ENCODE measurements at places on chromosomes 6 and 20.

DNA sequence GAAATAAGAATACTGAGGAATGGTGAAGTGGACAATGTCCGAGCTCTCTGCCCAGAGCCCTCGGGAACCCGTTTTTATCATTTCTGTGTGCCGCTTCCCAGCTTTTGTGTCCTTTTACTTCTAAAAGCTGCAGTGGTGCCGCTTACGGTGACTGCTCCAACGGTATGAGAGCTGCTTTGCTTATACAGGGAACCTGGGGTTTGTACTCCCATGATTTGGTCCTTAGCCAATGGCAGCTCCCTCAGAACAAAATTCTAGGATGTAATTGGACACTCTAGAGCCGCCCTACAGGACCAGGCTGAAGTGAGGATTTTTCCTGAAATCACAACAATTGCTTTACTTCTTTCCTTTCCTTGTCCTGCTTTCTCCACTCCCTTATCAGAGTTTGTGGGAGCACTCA is 24.2 kb upstream of the PCSK2 start:
- no peak for DNase-seq

DNA sequence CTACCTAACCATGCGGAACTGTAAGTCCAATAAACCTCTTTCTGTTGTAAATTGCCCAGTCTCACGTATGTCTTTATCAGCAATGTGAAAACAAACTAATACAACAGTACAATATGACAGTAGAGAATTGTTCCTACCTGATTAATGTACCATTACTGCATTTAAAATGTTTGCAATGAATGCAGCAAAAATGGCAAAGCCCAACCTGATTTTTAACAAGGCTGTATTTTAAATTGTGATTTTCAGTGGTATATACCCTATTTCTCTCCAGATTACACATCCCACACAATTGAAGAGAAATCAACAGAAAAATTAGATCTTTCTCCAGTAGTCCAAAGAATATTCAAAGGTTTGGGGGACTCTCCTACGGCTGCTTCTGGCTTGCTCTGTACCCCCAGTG is 3.3 kb upstream of the PCSK2 start:
- DNase-seq: no peak

GRCh38 chr6:89323511-89323971 is 8.4 kb upstream of the GABRR2 start:
- no peak for DNase-seq

DNA sequence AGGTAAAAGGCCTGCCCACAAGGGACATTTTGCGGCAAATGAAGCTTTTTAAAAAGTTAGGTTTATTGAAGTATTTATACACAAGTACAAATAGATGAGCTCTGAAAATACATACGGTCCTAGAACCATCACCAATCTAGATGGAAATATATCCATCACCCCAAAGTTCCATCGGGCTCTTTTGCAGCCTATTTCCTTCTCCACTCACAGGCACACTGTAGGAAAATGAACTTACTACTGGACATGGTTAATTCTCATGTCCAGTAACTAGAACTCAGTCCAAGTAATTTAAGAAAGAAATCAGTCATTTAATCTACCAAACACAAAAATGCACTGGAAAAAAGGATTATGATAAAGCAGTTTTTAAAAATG is 6.2 kb downstream of the PCNA start:
- no peak for DNase-seq

DNA sequence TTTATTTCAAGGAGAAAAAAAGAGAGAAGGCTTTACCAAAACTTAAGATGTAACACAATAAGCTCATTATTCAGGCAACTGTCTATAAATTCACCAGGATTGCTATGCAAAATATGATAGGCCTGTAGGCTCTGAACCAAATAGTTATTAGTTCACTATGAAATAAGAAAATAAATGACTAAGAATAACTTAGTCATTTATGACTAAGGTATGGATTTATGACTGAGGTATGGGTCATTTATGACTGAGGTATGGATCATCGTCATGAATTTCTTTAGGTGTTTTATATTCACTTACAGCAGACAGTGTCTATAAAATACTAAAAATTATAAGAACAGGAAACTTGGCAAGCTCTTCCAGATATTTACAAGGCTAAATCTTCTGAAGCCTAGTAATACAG is 52.1 kb upstream of the SNX9 start:
- no peak for DNase-seq

DNA sequence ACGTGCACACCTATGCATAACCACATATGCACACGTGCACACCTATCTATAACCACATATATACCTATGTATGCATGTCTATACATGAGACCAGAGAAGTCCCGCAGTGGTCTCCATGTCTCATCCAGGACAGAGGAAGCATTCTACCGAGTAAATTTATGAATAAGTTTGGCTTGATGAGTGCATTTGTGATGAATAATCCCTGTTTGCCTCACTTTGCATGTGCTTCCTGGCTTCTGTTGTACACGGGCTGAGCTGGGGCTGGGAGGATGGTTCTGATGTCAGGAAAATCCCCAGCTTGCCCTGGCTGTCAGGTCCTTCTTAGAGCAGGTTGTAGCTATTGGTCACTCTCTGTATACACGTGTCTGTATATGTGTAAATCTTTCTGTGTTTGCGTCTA is 157.6 kb upstream of the RPS6KA2 start:
- DNase-seq: no peak

GRCh38 chr6:42135161-42135560 is 7.3 kb downstream of the C6orf132 start:
- DNase-seq: no peak

- DNase-seq: no peak
Measured at GRCh38 chr6:2028457-2029038, 216.9 kb downstream of the GMDS start.

DNA sequence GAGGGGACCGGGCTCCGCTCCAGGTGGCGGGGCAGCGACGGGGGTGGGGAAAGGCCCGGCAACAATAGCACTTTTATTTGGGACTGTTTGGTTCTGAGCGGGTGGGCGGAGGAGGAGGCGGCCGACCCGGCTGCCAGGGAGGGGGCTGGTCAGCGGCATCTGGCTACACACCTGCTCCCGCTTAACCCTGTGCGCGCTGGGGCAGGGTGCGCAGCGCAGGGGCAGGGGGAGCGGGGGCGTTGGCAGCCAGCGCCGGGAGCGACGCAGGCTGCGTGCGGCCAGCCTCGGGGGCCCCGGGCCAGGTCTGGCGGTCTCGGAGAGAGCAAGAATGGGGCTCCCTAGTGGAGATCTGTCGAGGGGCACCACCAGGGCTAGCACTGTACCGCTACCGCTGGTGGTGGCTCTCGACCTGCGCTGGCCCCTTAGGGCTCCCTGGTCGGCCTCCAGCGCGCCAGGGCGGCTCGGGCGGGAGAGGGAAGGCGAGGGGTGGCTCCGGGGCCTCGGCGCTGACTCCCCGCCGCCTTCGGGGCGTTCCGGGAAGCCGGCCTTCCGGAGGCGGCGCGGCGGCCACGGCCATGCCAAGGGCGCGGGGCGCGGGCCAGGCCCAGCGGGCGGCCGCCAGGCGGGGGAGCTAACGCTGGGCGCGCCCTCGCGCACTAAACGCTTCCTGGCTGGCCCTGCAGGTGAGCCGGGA is 92.4 kb downstream of the NCR2 start:
- DNase-seq: no peak

GRCh38 chr20:44615876-44616603 is 33.7 kb downstream of the PKIG start:
- no peak for DNase-seq

DNA sequence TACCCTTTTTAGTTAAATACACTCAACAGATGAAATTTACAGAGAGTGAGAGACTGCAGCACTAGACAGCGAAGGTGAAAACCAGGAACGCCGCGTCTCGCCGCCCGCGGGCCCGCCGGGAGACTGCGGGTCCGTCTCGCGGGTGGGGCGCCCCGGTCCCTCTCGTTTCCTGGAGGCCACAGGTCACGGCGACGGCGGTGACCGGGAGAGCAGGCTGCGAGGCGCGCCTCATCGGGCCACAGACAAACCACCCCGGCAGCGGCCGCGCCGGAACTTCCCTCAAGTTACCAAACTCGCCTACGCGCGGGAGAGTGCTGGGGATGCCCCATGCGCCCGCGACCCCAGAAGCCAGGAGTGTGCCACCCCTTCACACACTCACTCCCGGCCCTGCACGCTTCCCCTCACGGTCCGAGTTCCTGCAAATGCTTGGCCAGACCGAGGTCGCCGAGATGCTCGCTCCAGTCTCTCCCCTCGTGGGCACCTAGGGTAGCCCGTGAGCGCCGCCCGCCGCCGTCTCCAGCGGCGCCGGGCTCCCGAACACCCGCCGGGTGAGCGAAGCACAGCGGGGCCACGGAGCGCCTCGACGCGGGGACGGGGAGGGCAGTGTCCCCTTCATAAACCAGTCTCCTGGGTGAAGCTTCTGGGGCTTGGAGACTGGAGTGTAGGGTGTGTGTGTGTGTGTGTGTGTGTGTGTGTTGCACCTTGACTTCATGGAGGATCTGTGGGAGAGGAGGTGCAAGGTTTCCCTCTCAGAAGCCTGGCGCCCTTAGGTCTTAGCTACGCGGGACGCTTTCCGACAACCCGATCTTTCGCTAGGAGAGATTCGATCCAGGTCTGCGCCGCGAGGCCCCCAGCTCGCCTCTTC is 1.4 kb downstream of the BACH2 start:
- peak; percentile 70 for DNase-seq

DNA sequence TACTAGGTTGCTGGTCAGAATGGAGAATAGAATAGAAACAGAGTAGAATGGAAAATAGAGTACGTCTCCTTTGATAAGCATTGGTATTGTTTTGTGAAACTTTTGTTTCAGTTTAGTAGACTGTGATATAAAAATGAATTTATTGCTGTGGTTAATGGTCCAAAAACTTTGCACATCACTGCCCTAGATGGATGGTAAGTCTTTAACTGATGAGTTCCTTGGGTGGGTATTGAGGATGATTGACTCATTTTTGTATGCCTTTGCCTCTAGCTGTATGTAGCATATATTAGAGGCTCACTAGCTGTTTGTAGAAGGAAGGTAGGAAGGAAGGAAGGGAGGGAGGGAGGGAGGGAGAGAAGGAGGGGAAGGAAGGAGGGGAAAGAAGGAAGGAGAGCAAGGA is 48.3 kb downstream of the ZDHHC14 start:
- DNase-seq: no peak

GRCh38 chr6:160057080-160057479 is 64.5 kb upstream of the SLC22A1 start:
- DNase-seq: no peak

- DNase-seq: no peak
Measured at GRCh38 chr6:106084106-106084988, 1.8 kb upstream of the PRDM1 start.

- no peak for DNase-seq
Measured at GRCh38 chr6:87846434-87846833, 144.4 kb upstream of the AKIRIN2 start.

GRCh38 chr6:46749731-46750130 is 3.0 kb downstream of the ANKRD66 start:
- DNase-seq: no peak

- DNase-seq: no peak
Measured at GRCh38 chr20:62277253-62277652, 25.5 kb upstream of the ADRM1 start.

- DNase-seq: no peak
Measured at GRCh38 chr6:18931086-18931485, 543.9 kb downstream of the RNF144B start.

- no peak for DNase-seq
Measured at GRCh38 chr20:17856024-17856564, 112.5 kb downstream of the SNX5 start.

- DNase-seq: peak; percentile 26
Measured at GRCh38 chr6:17600527-17601385, 654 bp downstream of the FAM8A1 start.

DNA sequence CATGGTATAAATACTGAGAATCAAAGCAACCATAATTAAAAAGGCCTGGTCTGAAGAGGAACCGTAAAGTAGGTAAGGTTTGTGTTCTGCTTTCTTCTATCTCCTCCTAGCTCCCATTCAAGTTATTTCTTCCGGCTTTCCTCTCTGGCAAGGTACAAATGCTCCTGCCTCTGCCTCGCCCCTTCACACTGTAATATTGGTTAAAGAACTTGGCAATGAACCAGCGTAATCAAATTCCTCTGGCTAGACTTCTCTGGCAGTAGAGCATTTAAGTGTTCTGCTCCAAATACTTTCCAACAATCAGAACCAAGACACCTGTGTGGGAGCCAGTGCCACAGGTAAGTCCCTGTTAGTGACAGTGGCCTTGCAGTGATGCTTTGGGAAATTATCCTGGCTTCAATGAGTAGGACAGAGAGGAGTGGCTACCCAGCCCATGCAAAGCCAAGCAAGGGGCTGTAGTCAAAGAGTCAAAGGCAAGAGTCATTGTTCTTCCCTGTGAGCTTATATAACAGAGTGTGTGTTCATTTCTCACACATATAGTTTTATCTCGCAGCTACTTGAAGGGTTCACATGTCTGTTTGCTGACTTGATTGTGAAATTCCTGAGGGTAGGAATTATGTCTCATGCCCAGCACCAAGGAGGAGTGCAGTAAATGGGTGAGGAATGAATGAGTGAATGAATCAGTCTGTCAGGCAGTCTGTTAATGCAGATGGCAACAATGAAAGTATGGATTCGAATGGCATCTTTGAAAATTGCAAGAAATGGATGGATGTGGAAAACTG is 329.3 kb downstream of the NRN1 start:
- DNase-seq: no peak

DNA sequence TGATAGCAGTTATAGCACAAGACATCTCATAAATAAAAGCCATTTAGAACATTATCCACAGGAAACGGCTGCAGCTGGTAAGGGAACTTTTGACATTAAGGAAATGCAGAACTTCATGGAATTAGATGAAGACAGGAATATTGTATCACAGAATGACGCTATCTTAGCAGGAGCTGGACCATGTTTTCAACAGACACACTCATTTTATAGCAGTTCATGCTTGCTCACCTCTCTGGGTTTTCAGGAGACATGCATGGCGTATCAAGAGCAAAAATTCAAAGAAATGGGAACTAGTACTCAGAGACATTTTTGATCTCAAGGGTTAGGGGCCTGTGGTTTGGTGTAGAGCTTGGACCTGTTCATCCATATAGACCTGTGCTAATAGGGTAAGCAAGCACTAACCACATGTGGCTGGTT is 125.0 kb downstream of the FYN start:
- no peak for DNase-seq

DNA sequence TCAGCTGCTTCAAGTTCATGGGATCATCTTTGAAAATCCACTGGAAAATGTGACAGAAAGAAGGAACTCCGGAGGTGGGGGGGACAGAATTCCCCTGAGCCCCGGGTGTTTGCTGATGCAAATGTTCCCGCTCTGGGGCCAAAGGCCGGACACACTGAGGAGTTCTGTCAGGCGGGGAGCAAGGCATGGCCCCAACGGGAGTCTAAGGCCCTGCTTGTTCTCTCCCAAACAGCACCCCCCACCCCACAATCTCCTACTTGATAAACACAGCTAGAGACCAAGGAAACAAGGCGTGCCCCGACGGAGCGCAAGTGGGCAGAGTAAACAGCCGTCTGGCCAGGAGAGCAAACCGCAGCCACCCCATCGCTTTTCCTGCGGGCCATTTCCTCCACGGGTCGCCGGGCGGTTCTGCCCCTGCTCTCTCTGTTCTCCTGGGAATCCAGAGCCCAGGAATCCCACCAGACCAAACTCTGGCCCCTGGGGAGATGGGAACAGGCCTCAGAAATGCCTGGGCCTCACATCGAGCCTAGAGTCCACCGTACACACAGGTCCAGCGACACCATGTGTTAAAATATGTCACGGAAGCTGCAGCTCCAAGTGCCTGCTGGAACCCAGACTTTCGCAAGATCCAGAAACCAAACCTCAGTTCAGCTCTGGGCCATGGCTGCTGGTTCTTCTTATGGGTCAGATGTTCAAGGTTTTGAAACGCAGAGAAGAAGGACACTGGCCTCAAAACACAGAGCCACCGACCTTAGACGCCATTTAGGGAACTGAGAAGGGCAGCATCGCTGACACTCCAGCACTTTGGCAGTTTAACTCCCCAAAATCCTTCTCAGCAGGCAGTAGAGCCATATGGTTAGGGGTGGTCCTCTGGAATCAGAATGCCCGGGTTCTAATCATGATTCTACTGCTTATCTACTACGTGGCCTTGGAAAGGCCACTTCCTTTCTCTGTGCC is 104.2 kb downstream of the PREX1 start:
- no peak for DNase-seq

Data from CD4-positive, alpha-beta T cell (primary cell).